ENCODE measurements at places on chromosomes 12 and 14.

DNA sequence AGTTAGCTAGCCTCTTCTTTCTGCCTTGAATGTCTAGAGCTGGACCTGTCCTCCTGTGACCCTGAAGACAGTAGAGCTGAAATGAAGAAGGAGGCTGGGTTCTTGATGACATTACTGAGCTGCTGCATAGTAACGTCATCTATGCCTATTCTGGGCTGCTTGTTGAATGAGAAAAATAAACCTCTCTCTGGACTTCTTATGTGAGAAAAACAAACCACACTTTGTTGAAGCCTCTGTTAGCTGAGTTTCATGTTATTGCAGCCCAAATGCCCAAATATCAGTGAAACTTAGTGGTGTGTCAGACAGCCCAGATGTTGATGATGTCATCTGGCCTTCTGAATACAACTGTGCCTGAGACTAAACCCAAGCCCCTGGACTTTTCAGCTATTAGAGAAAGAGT lies 67.0 kb upstream of the MAX start:
- peak; percentile 17 for ATAC-seq

DNA sequence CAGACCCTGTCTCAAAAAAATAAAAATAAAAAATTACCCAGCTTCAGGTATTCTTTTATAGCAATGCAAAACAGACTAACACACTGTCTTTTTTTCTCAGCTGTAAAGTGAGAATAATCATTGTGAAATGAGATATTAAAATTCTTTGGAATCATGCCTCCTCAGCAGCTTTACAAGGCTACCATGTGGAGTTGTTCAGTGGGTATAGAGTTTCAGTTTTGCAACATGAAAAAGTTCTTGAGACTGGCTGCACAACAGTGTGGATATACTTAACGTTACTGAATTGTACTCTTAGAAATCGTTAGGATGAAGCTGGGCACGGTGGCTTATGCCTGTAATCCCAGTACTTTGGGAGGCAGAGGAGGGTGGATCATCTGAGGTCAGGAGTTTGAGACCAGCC lies 15.7 kb upstream of the MAPKAPK5 start:
- no peak for ATAC-seq

- ATAC-seq: no peak
Measured at GRCh38 chr12:117702741-117703140, 266.0 kb downstream of the KSR2 start.

DNA sequence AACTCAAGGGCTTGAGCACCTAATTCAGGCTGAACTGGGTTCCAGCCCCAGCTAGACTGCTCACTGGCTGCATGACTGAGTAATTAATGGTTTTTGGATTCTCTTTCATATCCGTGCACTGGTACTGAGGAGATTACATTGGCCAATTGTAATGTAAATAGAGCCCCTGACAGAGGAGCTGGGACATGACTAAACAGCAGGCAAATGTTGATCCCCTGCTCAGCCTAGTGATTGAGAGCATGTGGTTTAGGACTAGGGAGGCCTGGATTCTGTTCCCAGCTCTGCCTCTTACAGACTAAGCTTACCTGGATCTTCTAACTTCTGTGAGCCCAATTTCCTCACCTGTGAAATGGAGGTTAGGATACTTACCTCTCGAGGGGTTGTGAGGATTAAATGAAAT lies 204.3 kb downstream of the ESR2 start:
- ATAC-seq: no peak

- no peak for ATAC-seq
Measured at GRCh38 chr12:104750061-104750460, 208.0 kb downstream of the SLC41A2 start.

DNA sequence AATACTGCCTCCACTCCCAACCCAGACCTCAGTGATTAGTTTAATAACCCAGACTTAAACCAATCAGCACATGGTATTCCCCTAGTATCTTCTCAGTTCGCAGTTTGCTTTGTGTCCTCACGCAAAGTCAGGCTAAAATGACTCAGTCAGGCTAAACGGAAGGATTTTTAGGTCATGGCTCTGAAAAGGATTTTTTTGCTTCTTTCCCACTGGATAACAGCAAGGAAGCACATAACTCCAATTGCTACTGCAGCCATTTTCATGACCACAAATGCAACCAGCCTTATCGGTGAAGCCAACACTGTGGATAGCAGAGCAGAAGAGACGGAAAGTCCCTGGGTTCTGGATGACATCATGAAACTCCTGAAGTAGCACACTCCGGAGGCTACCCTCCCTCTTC lies 67.7 kb downstream of the ZC3H14 start:
- ATAC-seq: no peak

DNA sequence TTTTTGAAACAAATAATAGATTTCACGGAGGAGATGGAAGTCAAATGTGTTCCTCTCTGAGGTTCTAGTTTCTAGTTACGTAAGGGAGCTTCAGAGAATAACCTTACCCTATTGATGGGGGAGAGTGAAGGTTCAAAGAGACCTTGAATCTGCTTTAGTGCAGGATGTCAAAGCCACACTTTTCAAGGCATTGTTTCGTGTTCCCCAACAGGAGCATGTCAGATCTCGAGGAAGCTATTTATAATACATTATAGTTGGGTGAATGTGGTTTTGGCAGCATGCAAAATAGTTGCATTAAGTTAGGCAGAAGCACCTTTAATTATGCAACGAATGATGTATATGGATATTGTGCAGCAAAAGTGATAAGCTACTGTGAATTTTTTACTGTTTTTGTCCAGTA lies 614.9 kb downstream of the SLC16A7 start:
- ATAC-seq: no peak

GRCh38 chr12:104243551-104243950 lies 28.0 kb downstream of the TXNRD1 start:
- ATAC-seq: no peak

DNA sequence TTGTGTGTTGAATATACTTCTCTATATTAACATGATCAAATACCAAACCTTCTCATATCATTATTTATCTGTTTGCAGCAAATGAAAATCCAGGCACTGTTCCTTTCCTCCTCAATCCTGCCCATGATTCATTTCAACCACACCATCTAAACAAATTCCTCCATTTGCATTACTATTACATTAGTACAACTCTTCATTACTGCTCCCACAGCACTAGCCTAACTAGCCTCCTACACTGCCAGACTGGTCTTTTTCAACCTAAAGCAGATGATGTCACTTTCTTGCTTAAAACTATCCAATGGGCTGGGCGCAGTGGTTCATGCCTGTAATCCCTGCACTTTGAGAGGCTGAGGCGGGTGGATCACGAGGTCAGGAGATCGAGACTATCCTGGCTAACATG lies 117.3 kb upstream of the MYF6 start:
- no peak for ATAC-seq

DNA sequence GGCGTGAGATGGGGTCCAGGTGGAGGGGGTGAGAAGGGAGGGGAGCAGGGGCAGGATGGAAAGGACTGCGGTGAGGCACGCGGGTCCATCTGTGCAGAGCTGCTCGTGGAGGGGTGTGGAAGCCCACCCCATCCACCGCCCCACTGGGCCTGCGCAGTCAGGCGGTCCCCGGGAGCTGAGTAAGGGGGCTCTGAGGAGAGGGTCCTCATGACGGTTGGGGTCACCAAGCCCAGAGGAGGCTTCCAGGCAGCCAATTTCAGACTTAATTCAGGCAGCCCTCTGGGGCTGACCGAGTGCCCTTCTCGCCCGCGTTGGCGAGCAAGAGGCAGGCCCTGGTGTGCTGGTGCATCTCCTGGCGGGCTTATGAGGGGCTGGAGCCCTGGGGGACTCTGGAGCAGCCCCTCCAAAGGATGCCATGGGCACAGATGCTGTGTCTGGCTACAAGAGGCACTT lies 115.5 kb downstream of the KIF26A start:
- no peak for ATAC-seq

DNA sequence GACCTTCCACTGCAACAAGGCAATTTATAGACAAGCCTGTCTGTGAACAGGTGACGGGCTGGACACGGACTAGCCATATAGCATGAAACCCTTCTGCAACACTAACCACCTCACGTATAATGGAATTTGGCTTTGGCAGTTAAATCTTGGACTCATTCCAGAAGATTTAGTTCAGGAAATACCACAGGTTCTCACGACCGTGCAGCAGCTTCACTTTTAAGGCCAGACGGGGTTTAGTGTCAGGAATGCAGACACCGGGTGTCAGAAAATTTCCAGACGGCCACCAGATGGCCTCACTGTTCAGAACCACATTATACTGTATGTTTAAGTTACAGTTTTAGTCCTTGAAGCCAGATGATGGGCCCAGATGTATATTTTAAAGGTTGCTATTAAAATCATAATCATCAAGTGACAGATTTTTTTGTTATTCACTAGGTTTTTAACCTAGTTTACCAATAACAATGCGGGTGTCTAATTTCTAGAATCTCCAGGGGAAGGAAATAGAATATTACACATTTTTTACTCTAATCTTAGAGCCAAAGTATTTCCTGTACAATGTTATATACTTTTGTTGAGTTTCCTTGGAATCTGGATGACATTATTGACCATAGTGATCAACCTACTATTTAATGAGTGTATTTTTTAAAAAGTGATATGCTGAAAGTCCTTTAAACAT lies 90.5 kb upstream of the TMPO start:
- peak; percentile 63 for ATAC-seq

DNA sequence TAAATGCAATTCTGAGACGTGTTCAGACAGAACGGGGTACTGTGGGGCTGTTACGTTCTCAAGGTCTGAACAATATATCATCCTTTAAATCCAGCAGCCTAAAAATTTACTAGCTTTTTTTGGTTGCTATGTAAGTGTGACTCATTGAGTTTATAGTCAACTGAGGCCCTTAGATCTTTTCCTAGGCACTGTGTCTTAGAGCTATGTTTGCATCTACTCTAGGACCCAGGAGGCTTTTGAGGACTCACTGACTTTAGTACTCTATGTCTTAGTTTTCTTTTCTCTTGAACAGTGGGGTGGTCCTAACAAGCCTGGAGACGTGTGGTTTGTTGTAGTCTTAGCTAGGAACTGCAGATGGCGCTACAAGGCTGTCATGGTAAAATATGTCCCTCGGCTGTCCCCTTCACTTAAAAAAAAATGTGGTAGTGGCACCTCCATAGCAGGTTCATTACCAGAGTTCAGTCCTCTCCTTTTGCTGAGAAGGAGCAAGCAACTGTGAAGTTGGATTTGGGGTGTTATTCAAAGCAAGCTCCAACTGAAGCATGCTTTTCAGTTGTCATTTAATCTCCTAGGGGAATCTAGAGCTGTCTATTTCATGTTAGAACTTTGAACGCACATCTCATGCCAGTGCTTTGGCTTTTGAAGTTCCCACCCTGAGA lies 8.7 kb upstream of the SPATS2 start:
- ATAC-seq: peak; percentile 67

DNA sequence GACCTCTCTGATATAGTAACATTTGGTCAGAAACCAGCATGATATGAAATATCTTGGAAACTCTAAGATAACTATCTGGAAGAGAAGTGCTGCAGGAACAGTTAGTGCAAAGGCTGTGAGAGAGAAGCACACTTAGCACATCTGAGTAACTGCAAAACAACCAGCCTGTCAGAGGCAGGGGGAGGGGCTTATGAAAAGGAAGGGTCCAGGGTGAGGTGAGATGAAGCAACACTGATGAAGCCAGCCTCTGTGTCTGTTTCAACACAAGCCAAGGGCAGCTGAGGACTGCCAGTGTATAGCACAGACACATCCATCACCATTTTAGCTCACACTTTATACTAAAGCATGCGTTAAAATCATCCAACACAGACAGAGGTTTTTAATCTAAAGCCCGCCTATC lies 37.4 kb upstream of the OVCH1 start:
- peak; percentile 46 for ATAC-seq
